ENCODE measurements at places on chromosomes 5 and 9. TPM values are rescaled to one million over a fixed set of nuclear protein-coding genes. Genes with fewer than 3 reads are reported as not detected.

- DNase-seq: no peak
These were observed 69.8 kb downstream of the DOCK2 start for GRCh38 chr5:169706758-169707450.

The PTCD2 gene
- polyA plus RNA-seq: 7.3 TPM

The TTC16 gene
- polyA plus RNA-seq: 0.03 TPM

The CKMT2 gene
- 5.0 TPM for polyA plus RNA-seq
